Activated CD8-positive, alpha-beta memory T cell treated with anti-CD3 and anti-CD28 coated beads for 4 hours (primary cell): ENCODE measurements at places on chromosomes 3 and 15.

DNA sequence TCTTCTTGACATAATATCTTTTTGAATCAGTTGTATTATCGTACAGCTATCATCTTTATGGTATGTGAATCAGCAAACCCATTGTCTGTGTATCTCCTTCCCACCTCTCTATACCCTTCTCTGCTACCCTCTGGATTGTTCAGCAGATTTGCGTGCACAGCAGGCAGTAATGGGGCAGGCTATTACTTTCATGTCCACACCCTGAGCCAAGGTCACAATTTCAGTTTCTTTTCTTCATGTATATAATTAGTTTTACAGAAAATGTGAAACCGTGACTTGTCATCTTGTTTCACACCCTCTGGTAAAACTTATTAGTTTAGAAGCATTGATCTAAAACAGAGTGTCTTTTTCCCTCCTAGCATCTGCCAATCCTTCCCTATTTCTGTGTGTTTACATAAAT lies 770.4 kb upstream of the SEMA6D start:
- DNase-seq, result no peak

DNA sequence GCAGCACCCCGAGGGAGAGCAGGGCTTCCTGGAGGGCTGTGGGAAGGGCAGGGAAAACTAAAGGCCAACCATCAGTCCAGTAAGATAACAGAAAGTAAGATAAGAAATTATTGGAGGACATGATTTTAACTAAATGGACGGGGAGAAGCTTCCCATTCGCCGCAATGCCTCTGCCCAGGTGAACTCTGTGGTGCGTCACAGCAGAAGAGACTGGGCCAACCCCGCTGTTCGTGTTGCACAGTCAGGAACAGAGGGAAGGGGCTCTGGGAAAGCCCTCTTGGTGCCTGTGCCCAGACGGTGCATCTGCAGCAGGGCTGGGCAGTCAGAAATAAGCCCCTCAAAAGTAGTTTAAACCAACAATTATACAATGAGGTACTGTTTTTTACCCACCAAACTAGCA lies 284.1 kb downstream of the OCA2 start:
- no peak for DNase-seq

DNA sequence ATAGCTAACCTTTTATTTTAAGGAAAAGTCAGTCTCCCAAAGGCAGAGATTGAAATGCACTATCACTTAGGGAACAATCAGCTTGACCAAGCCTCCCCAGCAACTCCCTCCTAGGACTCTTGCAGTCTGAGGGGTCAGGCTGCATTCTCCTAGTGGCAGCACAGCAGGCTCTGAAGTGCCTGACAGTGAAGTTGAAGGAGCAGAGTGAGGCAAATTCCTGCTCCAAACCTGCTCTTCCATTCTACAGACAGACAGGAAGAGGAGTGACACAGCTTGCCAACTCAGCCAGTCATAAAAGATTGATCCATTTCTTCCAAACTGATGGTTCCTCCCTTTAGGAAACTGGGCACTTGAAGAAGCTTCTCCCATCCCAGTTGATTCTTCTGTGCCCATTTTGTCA lies 43.9 kb upstream of the SMAD3 start:
- DNase-seq, result no peak

DNA sequence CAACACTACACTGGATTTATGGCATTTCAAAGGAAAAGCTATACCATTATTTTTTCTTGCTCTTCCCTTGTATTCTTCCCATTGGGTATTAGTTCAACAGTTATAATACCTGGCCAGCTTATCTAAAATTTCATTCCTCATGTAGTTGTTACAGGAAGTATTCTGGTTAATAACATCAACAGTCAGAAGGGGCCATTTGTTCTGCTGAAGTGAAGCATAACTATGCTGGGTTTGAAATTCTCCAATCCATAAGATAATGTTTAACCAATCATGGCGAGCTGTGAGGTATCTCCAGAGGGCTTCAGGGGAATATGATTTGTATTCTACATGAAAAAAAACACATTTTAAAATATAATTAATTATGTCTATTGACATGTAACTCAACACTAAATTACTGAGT lies 43.4 kb downstream of the SPG11 start:
- DNase-seq, result no peak

DNA sequence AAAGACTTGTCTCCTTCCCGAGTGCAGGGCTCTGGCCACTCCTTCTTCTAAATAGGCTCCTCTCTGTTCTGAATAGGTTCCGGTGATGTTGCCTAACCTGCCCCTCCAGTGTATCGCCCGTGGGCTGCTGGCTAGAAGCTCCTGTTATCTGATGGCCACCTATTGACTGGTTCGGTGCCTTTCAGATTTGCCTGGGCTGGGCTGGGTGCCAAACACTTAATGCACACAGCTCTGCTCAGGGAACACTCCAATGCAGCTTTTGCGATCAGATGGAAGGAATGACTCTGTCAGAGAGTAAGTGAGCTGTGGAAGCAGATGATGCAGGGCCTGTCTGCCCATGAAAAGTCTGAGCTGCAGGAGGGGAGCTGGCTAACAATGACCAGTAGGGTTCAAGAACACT lies 112.9 kb downstream of the CORO2B start:
- no peak for DNase-seq

DNA sequence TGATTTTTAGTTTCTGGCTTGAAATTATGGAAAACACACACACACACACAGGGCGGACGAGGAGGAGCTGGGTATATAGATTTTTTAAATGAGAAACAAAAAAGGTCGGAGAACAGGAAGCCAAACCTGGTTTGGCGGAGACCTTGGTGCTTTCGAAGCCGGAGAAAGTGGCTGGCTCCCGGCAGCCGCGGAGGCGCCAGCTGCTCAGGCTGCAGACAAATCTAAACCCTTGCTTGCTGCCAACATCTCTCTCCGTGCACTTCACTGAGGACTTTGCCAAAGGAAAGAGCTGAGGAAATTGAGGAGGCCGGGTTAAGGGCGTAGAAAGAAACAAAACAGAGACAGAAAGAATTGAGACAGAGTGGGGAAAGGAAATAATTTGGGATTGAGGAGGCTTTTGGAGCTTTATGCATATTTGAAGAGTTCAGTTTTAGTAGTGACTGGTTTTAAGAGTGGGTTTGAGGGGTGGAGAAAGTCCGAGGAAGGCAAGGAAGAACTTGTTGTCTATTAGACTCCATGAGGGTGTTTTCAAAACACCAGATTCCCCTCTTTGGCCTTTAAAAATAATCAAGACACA lies 2.2 kb downstream of the ZIC1 start:
- DNase-seq, result no peak

DNA sequence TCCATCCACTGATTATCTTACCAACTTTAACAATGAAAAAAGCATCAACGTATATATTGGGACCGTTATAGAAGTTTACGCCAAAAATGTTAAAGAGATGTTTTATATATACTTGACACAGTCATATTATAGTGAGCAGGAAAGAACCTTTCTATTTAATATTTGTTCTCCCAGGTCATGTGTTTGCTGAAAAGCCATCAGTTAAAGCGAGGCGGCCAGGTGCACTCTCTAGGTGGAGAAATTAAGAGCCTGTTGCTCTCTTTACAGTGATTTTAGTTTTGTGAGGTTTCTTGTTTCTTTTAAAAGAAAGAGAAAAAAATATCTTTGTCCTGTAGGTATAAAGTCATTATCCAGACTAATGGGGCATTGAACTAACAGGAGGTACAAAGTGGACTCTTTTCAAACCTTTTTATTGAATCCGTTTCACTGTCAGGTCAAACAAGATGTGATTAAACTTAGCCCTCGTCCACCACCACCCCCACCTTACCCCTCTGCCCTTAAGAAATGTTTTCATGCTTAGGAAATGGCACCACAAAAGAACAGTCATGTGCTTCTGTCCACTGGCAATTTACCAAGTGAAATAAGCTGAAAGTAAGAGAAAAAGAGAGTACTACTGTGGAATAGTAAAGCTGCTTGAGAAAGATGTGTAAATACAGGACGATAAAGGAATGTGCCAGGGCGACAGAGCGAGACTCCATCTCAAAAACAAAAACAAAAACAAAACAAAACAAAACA lies 279.9 kb downstream of the PTPRG start:
- no peak for DNase-seq

- DNase-seq, result no peak
Measured at GRCh38 chr15:60379525-60380274, 18.1 kb downstream of the ANXA2 start.

DNA sequence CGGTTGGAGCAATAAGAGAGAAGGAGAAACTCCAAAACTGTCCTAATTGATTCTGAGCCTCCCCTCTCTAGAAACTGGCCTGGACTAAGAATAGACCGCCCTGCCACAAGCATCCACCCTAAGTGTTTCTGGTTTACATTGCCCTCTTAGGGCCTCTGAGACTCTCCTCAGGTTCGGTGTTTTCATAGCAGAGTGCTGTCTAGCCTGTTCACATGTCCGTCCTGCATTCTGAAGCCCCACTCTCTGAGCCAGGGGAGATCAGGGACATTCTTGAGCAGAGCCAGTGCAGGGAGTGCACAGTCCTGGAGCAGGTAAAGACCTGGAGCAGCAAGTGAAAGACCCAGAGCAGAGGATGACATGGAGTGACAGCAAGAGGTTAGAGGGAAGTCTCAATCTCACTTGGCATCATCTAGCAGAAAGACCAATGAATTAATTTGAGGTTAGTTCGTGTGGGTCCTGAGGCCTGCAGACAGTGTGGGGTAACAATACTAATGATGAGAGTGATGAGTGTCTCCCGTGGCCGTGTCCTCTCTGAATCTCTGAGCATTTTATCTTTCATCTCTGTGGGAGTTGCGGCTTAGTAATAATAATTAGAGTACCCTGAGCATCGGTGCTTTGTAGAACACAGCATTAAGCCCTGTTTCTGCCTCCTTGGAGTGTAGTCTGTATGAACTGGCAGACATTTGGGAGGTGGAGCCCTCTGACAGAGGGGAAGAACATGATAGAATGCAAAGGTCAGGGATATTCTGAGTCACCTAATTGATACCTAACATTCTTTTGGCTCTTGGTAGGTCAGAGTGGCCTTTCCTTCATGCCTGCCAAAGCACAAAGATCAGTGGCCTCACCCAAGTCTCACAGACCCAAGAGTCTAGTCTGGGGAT lies 24.6 kb downstream of the MAPKBP1 start:
- no peak for DNase-seq

GRCh38 chr15:74497584-74497983 lies 36.6 kb upstream of the UBL7 start:
- no peak for DNase-seq

DNA sequence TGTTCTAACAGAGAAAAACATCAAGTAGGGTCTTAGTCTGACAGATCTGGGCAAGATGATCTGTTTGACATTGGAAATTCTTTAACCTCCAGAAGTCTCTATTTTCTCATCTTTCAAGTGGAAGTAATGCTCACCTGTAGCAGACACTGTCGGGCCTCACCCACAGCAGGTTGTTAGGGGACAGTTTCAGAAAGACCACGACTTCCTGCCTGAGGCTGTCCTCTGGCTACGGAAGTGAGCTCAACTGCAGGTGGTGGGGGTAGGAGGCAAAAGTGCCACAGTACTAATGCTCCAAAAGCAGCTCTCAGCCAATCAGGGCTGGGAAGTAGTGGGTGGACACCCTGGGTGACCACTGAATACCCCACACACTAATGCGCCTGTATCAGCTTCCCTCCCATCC lies 111.4 kb upstream of the TOPAZ1 start:
- no peak for DNase-seq

- DNase-seq, result no peak
Measured at GRCh38 chr3:25527801-25528200, 99.7 kb downstream of the RARB start.

- DNase-seq, result no peak
Measured at GRCh38 chr3:109122690-109123089, 4.8 kb upstream of the MORC1 start.

DNA sequence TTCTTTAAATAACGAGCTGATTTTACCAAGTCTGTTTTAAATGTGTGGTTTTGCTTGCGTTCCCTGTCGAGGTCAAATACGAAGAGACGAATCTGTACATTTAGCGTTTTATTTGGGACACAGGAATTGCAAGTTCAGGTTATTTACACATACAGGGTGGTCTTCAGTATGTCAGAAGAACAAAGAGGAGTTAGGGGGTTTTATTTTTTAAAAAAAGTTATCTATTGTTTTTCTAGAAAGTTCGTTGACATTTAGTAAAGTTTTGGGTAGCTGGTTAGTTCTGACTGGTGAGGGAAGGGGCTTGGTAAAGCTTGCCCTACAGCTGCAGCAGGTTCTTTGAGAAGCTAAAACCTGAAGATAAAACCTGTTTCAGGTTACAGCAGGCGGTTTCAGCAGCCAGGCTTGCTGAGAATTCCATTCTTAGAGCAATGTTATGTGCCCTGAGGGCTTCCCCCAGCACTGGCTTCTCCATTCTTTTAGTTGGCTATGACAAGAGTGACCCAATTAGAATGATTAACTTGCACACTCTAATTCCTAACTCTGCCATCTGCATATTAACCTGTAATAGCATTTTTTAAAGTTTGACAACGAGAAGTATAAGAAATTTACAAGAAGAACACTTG lies 815 bp upstream of the ZNF280D start:
- no peak for DNase-seq
